ENCODE measurements at places on chromosomes 1 and 21. TPM values are rescaled to one million over a fixed set of nuclear protein-coding genes. Genes with fewer than 3 reads are reported as not detected.
A peak's percentile ranks its signal among the peaks of the same experiment; 100 is the strongest.

- peak overlapping the region; percentile 91 for H3K27ac ChIP-seq
- DNase-seq: no peak
- no peak overlapping the region for H3K4me3 ChIP-seq
- no peaks in the 10 kb centered on the region for H3K27me3 ChIP-seq
- peaks cover 64% of the 10 kb centered on the region for H3K4me1 ChIP-seq
- peaks cover 3% of the 10 kb centered on the region for H3K36me3 ChIP-seq
Measured at GRCh38 chr1:12184008-12184681, 17.4 kb downstream of the TNFRSF1B start.

GRCh38 chr21:44428281-44428960, 26.9 kb upstream of the LRRC3 start:
- H3K36me3 ChIP-seq: peaks cover 1% of the 10 kb centered on the region
- DNase-seq: peak; percentile 53
- no peaks in the 10 kb centered on the region for H3K4me1 ChIP-seq

GRCh38 chr1:226510453-226510852, 38.1 kb upstream of the STUM start:
- no peak overlapping the region for H3K27ac ChIP-seq
- DNase-seq: no peak
- H3K4me3 ChIP-seq: no peak overlapping the region
- H3K36me3 ChIP-seq: no peaks in the 10 kb centered on the region
- H3K27me3 ChIP-seq: peaks cover 23% of the 10 kb centered on the region
- no peaks in the 10 kb centered on the region for H3K4me1 ChIP-seq

DNA sequence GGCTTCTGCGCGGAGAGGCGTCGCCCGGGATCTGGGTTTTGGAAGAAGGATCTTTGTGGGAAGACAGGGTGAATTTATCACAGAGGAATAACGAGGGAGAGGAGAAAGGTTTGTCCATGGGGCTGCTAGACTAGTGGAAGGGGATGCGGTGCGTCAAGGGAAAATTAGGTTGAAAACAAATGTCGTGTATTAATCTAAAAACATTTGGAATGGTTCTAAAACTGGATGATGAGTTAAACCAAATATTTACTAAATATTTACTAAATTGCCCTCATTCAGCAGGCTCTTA, 647 bp downstream of the RO60 start:
- peak overlapping the region; percentile 94 for H3K27ac ChIP-seq
- H3K4me3 ChIP-seq: peak overlapping the region; percentile 90
- no peaks in the 10 kb centered on the region for H3K27me3 ChIP-seq
- DNase-seq: no peak
- H3K36me3 ChIP-seq: peaks cover 10% of the 10 kb centered on the region
- peaks cover 65% of the 10 kb centered on the region for H3K4me1 ChIP-seq

GRCh38 chr21:35342440-35342839, 293.3 kb upstream of the RUNX1 start:
- DNase-seq: peak; percentile 44
- peaks cover 3% of the 10 kb centered on the region for H3K36me3 ChIP-seq
- peaks cover 9% of the 10 kb centered on the region for H3K27me3 ChIP-seq
- H3K4me3 ChIP-seq: peak overlapping the region; percentile 69
- peak overlapping the region; percentile 93 for H3K27ac ChIP-seq
- H3K4me1 ChIP-seq: peaks cover 68% of the 10 kb centered on the region

DNA sequence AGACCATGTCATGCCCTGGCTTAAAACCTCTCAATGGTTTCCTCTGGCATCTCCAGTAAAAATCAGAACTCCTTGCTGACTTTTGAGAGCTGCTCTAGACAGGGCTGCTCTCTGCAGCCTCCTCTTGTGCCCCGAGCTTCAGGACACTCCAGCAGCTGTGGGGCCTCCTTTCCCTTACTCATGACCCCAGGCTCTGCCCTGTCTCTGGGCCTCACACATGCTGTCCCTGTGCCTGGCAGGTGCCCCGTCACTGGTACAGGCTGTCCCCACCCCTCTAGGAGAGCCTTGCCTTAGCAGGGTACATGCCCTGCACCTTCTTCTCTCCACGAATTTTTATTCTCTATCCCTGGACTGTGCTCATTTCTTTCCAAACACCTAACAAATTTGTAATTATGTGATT, 43.2 kb downstream of the HIVEP3 start:
- DNase-seq: no peak
- no peaks in the 10 kb centered on the region for H3K27me3 ChIP-seq
- no peak overlapping the region for H3K4me3 ChIP-seq
- H3K4me1 ChIP-seq: peaks cover 43% of the 10 kb centered on the region
- no peaks in the 10 kb centered on the region for H3K36me3 ChIP-seq

DNA sequence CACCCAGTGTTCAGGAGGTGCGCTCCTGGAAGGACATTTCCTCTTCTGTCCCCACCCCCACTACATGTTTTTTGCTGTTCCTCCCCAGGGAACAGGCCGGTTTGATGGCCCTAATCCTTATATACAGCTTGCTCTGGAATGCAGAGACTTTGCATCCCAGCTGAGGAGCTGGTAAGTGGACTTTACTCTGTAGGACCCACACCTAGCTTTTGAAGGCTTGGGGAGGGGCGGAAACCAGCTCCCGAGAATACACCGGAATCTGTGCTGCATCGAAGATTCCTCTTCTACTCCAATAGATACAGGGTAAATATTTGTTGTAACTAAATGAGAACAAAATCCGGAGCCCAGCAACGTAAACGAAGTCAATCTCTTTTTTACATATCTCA, 1.2 kb upstream of the CGN start:
- no peak for DNase-seq
- H3K4me1 ChIP-seq: peaks cover 32% of the 10 kb centered on the region
- H3K27me3 ChIP-seq: no peaks in the 10 kb centered on the region
- H3K36me3 ChIP-seq: no peaks in the 10 kb centered on the region
- peak overlapping the region; percentile 81 for H3K4me3 ChIP-seq

GRCh38 chr1:79587229-79587628, 580.7 kb upstream of the ADGRL4 start:
- DNase-seq: no peak
- H3K4me1 ChIP-seq: no peaks in the 10 kb centered on the region
- no peak overlapping the region for H3K27ac ChIP-seq
- H3K27me3 ChIP-seq: no peaks in the 10 kb centered on the region
- H3K36me3 ChIP-seq: no peaks in the 10 kb centered on the region
- H3K4me3 ChIP-seq: no peak overlapping the region

DNA sequence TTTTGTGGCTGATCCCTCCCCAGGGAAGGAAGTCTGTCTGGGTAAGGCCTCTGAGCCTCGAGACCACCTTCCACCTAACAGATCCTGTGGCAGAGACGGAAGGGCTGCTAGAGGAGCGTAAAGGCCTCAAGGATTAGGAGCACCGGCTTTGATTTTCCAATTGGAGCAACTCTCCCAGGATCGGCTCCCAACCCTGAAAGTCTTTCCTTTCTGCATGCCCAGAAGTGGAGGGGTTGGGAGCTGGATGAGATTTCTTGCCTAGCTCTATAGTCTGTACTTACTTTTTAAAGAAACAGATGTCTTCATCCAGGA, 41.4 kb downstream of the ELK4 start:
- H3K27me3 ChIP-seq: no peaks in the 10 kb centered on the region
- peaks cover 42% of the 10 kb centered on the region for H3K4me1 ChIP-seq
- no peak overlapping the region for H3K27ac ChIP-seq
- no peak overlapping the region for H3K4me3 ChIP-seq
- DNase-seq: no peak

DNA sequence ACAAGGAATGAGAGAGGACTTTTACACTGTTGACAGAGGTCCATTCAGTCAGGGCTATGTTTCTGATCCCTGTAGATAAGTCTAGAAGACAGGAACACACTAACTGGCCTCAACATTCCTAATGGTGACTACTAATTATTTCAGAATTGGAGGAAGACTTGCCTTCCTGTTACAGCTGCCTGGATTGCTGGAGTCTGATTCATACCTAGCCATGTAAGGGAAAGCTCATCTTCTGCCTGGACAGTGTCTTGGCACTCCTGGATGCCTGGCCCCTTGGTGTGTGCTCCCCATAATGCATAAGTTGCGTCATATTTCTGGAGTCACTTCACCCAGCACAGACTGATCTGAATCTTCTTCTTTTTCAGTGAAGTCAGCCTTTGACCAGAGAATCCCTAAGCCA, 326.0 kb upstream of the RUNX1 start:
- peaks cover 6% of the 10 kb centered on the region for H3K4me1 ChIP-seq
- no peaks in the 10 kb centered on the region for H3K36me3 ChIP-seq
- DNase-seq: no peak

GRCh38 chr1:114126261-114127095, 27.2 kb downstream of the SYT6 start:
- no peak overlapping the region for H3K4me3 ChIP-seq
- no peaks in the 10 kb centered on the region for H3K4me1 ChIP-seq

DNA sequence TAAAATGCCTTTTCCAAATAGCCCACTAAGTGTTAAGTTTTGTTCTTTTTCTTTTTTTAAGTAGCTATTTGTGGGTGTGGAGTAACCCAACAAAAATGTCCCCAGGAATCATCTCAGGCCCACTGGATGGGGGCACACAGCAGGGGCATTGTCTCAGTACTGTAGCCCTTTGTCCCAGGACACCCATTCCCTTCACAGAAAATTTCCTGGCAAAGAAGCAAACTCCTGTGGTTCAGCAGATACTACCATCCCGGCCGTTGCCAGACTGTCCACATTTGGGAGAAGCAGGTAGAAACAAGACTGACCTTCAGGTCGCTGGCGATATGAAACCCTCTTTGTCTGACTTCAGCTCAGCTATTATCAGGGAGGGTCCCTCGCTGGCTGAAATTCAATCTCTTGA, 23.7 kb upstream of the SRRM1 start:
- peaks cover 44% of the 10 kb centered on the region for H3K27me3 ChIP-seq
- no peaks in the 10 kb centered on the region for H3K4me1 ChIP-seq

DNA sequence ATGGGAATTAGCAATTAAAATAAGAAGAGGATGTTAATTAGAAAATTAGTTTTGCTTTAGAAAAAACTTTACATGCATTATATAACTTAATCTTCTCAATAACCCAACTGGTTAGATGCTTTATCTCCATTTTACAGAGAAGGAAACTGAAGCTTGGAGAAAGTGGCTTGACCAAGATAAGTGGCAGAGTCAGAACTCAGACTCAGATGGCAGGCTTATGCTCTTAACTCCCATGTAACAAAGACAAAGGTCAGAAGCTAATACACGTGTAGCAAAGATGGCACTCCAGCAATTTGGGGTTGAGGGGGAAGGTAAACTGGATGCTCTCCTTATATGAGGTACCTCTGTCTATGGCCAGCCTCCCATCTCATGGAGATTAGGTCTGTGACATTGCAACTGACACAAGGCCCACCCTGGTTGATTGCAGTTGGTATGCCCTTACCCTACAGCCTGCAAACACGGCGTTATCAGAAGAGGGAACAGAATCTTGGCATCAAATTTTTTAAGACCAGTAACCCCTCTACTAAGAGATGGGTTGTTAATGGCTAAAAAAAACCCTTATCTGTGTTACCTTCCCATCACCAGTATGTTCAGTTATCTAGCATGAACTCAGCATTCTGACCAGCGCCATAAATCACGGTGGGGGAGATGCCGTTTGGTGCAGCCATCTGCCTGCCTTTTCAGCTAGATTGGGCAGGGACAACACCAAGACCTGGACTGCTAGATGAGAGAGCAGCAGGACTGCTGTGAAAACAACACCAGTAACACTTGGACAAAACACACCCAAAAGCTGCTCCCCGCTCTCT, 97.0 kb downstream of the UBR4 start:
- DNase-seq: no peak
- H3K4me3 ChIP-seq: no peak overlapping the region
- peaks cover 21% of the 10 kb centered on the region for H3K36me3 ChIP-seq
- H3K4me1 ChIP-seq: no peaks in the 10 kb centered on the region
- H3K27ac ChIP-seq: no peak overlapping the region

DNA sequence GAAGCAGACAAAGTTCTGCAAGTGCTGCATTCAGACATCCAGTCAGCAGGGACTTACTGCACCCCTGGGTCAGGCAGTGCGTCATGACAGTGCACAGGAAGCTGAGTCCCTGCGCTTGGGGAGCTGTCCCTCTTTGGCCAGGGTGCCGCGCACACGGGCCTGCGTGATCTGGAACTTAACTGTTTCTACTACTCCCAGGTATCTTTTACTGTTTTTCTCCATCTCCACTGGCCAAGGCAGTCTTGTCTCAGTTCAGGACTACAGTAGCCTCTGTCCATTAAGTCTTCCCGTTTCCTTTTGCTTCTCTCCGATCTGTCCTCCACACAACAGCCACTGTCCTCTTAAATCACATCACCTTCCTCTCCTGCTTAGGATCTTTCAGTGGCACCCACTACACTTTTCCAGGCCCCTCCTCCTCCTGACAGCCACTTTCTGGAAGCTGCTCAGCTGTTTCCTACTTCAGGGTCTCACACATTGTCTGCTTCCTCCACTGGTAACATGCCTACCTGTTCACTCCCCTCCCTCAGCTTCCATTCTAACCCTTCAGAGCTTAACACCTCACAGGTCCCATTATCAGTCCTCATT, 15.9 kb downstream of the ERRFI1 start:
- DNase-seq: no peak
- H3K27ac ChIP-seq: no peak overlapping the region
- H3K27me3 ChIP-seq: no peaks in the 10 kb centered on the region

DNA sequence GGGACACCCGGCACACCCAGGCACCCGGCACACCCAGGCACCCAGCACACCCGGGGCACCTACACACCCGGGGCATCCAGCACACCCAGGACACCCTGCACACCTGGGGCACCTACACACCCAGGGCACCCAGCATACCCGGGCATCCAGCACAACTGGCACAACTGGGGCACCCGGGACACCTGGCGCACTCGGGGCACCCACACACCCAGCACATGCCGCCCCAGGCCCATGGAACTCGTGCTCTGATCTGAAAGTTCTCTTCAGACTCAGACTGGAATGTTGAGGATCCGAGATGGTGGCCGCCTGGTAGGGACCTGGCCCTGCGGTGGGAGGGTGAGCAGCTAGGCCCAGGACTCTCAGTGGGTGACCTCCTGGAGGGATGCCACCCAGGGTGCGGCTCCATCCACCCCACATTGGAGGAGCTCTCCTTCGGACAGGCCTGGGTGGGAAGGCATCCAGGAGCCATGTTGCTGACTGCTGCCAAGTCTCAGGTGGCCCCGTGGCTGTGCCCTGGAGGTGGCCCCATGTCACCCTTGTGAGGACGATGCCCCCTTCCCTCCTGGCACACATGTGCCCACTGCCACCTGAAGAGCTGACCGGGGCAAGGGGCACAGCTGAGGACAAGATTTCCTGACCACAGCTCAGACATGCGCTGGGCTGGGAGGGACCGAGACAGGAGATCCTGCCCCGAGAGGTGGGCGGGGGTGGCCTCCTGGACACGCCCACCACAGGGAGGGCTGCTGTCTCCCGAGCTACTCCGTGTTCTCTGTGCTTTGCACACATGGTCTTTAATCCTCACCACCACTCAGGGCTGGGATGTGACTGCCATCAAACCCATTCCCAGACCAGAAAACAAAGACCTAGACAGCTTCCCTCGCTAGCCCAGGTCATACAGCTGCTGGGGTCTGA, 37.0 kb downstream of the UBE2G2 start:
- no peak overlapping the region for H3K27ac ChIP-seq
- no peaks in the 10 kb centered on the region for H3K36me3 ChIP-seq
- H3K4me3 ChIP-seq: no peak overlapping the region
- H3K27me3 ChIP-seq: no peaks in the 10 kb centered on the region

The LCE5A gene
- not detected for total RNA-seq

Measured in activated T-cell treated with anti-CD3 and anti-CD28 coated beads, Interleukin-2, amount 50 U/mL, for 72 hours (primary cell).